ENCODE measurements at places on chromosomes 7 and 10.

DNA sequence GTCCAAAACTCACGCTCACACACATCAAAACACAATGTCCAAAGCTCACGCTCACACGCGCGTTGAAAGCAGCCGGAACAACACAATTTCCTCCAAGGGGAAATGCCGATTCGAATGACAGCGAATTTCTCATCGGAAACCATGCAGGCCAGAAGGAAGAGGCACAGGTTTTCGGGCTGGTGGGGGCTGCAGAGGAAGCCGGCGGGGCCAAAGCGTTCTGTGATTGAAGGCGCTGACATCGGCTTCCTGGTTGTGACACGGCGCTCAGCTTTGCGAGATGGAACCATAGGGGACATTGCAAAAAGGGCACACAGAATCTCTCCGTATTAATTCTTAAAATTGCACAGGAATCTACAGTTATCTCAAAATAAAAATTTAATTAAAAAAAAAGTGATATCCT is 61.3 kb downstream of the FOXL3 start:
- no peak for DNase-seq

- DNase-seq: no peak
Observed at GRCh38 chr7:122027058-122027457, 117.0 kb downstream of the AASS start.

DNA sequence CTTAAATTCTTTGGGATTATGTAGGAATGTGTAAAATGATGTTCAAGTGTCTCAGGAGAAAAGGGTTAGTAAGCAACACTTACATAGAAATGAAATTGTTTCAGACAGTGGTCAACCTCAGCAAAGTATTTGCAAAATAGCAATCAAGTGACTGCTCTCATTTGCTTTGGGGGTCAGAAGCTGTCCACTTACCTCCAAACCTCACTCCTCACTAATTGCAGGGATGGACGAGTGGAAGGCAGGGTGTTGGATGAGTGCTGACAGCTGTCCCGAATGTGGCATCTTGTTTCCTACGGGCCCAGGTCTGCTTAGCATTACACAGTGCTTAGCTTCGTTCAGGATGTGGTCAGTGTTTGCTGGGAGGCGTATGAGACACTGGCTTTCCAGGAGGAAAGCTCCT is 437.0 kb downstream of the SUGCT start:
- DNase-seq: no peak

- DNase-seq: no peak
Observed at GRCh38 chr7:26331789-26332188, 40.1 kb downstream of the SNX10 start.

DNA sequence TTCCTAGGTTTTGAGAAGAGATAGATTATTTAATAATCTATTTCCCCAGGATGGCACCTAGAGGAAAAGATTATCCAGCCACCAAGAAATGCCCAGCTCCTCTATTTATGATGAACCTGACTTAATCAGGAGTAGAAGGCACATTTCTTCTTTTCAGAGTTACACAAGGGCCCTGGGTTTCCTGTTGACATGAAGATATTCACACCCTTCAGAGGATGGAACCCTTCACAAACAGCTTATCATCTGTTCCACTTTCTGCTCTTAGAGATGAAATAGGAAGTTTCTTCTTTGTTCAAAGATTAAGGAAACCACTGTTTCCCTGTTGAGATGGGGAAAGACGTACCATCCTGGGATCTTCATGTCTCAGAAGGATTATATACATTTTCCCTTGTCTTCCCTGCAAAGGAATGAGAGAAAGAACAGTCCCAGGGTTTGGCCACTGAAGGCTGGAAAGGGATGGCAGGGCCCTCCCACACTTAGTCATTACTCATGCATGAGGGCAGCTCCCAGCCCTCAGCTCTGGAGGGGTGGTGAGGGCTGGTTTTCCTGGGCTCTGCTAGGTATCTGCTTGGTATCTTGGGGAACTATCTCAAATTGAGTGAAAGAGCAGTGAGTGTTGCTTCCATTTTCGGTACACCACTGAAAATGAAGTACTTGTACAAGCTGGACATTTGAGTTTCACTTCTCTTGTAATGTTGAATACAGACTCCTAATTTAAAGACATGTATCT is 64.0 kb downstream of the MTPAP start:
- DNase-seq: no peak

DNA sequence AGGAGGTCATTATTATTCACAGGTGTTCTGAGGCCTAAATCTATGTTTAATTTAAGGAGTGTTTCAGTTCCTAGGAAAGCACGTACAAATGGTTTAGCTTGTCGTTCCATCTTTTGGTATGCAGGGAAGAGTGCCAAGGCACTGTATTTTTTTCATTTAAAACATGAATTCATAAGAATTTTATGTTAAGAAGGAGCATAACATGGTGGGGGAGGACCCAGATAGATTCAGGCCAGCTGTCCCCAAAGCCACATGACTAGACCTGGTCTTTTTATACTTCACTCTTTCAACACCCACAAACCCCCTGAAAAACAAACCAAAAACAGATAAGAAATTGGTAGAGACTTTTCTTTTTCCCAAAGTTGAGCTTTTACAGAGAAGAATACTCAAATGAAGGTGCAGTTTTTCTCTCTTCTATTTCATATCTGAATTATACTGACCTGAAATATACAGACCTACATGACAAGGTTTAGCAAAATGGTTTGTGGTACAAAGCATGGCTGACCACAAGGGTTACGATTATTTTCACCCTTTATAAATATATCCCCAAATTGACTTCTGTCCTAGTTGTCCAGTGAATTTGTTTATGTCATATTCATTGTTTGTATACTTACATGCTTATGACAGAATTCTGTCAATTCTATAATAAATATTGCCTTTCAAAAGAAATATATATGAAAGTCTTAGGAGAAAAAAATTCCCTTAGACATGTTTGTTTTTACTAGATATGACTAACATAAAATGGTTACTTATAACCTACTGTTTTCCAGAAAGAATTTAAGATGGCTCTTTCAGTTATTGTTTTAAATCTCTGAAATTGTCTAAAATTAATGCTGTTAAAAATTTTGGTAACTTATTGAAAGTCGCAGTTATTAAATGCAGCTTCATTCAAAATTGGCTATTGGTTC is 71.3 kb downstream of the AP3M1 start:
- no peak for DNase-seq

DNA sequence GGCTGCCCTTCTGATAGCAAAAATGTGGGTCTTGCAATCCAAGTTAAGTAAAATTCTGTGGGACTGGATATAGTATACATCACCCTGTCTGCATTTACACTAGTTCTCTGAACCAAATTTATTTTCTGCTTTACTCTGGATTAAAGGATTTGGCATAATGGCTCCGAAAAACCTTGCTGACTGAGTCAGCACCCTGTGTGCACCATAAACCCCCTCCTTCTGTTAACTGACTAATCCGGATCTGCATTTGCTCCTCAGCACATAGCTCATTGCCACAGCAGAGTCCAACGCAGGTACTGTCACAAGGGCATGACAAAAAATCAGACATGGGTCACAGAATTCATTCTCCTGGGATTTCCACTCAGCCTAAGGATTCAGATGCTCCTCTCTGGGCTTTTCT is 1.3 kb downstream of the OR2A5 start:
- DNase-seq: no peak

DNA sequence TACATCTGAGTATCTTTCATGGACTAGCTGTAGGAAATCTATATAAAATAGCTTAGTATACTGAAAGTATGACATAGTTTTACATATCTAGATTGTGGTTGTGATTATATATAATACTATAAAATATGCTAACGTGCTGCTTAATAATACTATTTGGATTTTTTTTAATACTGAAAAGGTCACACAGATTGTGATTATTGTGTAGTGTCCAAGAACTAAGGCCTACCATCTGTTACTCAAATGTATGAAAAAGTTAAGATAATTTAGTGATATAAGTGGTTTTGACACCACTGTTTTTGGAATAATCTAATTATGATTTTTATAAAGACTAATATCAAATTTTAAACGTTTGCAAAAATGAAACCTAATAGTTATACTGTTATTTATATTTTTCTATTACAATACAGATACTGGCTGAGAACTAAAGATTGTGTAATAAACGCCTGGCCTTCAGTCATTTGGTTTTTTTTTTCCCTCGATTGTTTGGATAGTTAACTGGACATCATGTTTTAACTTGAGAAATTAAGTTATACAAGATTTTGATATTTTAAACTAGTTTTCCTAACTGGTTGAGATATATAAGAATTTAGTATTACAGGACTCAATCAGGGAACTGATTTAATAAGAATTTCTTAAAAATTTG is 12.6 kb downstream of the PTEN start:
- DNase-seq: no peak

DNA sequence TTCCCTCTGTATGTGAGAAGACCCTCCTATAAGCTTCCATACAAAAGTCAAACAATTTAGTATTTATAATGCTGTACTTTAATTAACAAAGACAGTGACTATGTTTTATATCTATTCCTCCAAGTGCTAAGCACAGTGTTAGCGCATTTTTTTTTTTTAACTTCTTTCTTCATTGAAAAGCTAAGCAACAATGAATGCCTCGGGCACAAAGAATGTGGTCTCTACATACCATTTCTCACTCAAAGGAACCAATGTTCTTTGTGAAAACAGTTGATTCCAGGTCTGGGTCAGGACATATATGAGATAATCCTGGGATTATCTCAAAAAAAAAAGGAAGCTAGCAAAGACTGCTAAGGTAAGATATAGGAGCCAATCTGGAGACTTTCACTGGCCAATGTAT is 26.2 kb upstream of the REEP3 start:
- DNase-seq: no peak

- DNase-seq: no peak
Observed at GRCh38 chr7:112280267-112280666, 73.8 kb downstream of the ZNF277 start.

GRCh38 chr10:13788711-13789447 is 202.1 kb downstream of the PRPF18 start:
- no peak for DNase-seq

DNA sequence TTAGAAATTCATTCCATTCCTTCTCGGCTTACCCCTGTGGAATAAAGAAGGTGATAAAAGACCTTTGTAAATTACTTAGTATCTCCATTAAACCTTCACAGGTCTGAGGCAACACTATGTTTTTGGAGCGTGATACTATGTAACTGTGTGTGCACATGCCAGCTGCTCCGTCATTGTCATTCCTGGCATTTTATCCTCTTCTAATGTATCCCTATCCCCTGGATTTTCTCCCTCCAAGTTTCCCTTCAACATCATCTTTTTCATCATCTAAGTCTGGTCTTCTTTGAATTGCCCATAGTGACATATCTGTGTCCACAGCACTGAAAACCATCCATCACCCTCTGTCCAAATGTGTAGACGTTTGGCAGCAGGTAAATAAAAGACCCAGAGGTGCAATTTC is 125.7 kb downstream of the TEX36 start:
- no peak for DNase-seq

DNA sequence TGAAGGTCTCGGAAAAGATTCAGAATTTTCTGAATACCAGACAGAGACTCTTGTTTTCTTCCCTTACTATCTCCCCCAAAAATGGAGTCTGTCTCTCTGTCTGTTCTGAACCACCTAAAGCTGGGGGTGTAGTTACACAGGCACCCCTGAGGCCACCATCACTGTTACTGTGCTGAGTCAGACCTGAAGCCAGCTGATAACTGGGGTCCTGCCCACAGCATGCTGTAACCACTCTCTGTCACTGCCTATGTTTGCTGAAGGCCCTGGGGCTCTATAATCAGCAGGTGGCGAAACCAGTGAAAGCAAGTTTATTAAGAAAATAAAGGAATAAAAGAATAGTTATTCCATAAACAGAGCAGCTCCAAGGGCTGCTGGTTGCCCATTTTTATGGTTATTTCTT is 575.2 kb upstream of the POT1 start:
- DNase-seq: no peak

DNA sequence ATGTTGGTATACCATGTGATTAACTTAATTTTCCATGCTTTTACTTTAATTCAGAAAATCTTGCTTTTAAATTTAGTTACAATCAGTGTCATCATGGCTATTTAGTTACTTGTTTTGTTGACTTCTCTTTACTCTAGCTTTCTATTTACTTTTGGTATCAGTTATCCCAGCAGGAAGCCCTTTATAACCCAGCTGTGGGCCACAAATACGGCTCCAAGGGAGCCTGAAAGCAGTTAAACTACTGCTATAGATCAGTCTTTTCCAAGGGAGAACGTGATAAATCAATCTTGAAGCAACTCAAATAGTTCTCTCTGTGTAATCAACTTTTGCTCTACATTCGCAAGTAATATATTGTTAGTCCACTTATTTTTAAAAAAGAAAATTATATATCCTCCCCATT is 287.4 kb downstream of the CACNA2D1 start:
- no peak for DNase-seq

DNA sequence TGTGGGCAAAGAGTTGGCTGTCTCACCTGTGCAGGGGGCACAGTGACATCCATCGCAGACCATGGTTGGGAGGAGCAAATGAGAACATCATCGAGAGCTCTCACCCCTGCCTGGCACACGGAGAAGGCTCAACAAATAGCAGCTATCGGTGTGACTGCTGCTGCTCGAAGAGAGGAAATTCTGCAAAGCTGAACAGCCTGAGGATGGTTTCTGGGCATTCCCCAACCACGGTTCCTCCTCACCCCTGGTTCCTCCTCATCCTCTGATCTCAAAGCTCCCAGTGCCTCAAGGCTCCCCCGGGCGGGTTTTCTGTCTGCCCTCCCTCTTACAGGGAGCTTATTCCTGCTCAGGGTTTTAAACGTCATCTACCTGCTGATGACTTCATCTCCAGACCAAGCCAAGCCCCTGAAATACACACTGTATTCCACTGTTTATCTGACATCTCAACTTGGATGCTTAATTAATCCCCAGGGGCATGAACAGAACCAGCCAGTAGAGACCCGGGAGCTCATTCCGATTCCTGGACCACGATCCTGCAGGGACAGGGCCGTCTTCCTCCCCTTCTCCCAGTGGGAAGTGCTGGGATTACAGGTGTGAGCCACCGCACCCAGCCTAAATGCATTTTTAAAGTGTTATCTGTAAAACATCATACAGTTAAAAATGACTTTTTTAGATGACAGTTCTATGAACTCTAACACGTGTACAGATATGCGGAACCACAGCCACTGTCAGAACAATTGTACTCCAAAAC is 19.5 kb upstream of the NOM1 start:
- no peak for DNase-seq

GRCh38 chr10:122568551-122568950 is 8.0 kb downstream of the DMBT1 start:
- DNase-seq: no peak

- DNase-seq: no peak
Observed at GRCh38 chr10:129950676-129951075, 13.4 kb downstream of the EBF3 start.

DNA sequence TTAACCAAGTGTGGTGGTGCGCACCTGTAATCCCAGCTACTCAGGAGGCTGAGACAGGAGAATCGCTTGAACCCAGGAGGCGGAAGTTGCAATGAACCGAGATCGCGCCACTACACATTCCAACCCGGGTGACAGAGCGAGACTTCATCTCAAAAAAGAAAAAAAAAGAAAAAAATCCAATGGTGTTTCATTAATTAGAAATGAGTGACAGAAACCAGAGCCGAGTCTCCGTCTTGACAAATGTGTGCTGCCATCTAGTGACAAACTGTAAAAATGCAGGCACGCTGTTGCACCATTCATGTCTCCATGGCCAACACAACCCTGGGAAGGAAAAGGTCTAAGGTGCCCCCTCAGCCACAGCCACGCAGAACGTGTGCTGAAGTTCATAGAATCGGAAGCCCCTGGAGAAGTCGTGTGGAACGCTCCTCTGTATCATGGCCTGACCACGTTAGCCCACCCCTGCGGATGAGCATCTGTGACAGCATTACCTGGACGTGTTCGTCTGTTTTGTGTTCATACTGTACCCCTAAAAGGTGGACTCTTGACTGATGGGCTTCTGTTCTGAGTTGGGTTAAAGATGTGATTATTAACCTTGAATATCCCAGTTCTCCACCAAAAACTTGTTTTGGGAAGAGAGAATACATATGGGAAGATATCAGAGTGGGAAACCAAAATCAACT is 94.9 kb downstream of the LYZL2 start:
- DNase-seq: peak; percentile 40

Measured in activated CD8-positive, alpha-beta memory T cell treated with anti-CD3 and anti-CD28 coated beads for 48 hours (primary cell).